ENCODE measurements at places on chromosomes 12 and 14.

DNA sequence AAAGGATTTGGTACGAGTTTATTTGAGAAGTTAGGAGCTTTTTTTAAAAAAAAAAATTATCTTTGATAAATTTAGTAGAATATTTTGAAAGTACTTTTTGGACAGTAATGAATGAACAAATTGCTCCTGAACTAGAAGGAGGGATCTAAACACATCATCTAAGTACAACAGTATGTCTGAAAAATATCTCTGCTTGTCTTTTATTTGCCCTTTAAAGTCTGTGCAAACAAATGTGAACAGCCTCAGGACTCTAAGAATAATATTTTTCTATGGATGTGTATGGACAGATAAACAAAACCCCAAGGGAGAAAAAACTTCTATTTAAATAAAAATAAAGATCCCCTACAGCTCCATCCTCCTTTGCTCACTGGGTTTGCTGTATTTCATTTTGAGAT, 19.5 kb downstream of the FBXL14 start:
- DNase-seq: no peak

DNA sequence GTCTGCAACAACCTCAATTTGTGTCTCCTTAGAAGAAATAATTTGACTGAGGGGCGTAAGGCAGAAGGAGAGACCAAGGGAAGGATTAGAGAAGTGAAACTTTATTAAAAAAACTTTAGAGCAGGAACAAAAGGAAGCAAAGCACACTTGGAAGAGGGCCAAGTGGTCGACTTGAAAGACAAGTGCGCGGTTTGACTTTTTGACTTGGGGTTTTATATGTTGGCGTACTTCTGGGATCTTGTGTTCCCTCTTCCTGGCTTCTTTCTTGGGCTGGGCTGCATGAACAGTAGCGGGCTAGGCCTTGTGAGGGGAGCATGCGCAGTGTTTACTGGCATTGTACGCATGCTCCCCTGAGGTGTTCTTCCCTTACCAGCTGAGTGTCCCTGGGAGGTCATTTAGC, 369.3 kb upstream of the DCN start:
- DNase-seq: no peak

GRCh38 chr12:56120158-56120846, 2.2 kb downstream of the ZC3H10 start:
- DNase-seq: no peak

DNA sequence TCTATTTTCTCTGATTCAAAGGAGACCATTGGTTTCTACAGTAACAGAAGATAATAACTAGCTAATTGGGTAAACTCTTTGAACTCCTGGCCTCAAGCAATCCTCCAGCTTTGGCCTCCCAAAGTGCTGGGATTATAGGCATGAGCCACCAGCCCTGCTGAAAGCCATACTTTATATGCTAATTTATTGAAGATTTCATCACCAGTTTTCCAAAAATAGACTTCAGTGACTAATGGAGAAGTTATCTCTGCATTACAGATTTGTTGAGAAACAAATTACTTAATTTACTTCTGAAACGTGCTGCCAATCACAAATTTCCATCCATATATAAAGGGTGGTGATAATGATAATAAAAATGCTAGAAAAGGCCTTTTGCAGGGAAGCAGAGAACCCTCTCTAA, 1758.1 kb upstream of the SEL1L start:
- no peak for DNase-seq

DNA sequence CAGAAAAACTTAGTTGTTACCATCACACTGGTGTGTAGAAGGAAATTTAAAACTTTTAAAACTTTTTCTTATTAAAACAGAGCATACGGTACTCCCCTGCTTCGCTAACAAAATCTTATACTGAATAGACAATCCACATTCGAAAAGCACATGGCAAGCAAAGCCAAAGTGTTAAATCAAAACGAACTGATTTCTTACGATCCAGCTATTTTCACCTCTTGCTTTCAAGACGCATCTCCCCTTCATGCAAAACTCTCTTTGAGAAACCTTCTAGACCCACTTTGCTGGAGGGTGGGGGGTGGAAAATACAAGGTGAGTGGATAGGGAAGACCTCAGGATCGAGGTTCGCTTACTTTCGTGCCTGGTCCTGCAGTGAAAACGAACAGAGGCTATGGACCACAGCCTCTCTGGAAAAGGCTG, 328 bp downstream of the INTS13 start:
- DNase-seq: no peak

DNA sequence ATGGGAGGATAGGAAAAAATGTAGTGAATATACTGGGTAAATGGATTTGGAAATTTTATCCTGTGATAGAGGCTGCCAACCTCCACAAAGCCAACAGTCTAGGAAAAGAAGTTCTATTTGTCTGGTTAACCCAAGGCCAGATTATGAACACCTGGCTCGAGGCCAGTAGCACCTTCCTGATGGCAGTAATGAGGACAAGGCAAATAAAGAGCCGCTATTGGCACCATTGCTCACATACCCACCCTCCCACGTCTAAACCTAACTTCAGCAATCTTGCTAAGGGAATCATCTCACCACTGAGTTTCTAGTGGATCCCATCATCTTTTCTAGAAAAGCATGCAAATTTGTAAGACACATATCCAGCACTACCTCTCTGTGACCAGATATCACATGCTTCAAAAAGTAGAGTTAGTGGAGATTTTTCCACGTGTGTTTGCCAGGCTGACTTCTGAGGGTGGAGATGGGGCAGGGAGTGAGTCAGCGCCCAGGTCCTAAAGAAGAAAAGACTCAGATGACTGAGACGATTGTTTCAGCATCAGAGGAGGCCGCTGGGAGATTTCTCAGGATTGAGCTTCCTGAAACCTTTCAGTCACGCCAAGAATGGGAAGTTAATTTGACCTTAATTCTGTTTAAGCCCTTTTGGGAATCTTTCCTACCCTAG, 362.9 kb downstream of the EMP1 start:
- DNase-seq: no peak

DNA sequence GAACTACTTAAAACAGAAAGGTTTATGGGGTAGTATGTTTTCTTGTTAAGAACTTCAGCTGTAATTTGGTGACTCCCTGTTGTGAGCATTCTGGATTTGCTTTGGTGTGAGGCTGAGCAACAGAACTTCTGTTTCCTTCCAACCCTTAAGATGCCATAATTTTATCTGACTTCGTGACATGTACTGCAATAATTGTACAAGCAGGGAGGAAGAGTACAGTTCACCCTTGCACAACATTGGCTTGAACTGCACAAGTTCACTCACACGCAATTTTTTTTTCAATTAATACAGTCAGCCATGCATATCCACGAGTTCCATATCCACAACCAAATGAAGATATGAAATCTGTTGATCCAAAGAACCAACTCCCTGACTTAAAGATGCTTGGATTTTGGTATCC, 42.9 kb upstream of the ANKS1B start:
- DNase-seq: no peak

- DNase-seq: no peak
Observed at GRCh38 chr12:122537021-122537420, 10.0 kb downstream of the KNTC1 start.

GRCh38 chr12:6638305-6638704, 2.5 kb upstream of the LPAR5 start:
- peak; percentile 44 for DNase-seq

GRCh38 chr12:110199339-110200123, 75.4 kb downstream of the IFT81 start:
- no peak for DNase-seq

DNA sequence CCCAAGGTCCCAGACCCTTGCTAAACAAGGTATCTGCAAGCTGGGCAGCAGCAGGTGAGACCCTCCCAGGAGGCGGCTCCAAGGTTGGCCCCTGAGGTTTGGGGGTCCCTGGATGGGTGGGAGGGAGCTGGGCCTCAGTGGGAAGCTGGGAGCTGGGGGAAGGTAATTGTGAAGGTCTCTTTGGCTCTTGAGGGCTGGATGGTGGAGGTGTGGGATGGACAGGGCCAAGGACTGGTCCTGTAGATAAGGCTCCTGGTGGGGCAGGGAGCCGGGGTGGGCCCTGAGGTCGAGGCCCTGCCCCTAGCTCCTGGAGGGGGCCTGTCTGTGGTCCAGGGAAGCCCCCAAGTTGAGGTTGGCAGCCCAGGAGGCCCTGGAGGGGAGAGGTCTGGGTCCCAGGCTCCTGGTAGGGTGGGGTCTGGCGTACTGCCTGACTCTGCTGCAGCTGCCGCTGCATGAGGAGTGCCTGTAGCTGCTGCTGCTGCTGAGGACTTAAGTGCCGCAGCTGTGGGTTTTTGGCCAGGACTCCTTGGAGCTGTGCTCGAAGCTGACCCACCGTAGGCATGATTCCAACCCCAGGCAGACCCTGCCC, 13.1 kb upstream of the PRKAG1 start:
- no peak for DNase-seq

DNA sequence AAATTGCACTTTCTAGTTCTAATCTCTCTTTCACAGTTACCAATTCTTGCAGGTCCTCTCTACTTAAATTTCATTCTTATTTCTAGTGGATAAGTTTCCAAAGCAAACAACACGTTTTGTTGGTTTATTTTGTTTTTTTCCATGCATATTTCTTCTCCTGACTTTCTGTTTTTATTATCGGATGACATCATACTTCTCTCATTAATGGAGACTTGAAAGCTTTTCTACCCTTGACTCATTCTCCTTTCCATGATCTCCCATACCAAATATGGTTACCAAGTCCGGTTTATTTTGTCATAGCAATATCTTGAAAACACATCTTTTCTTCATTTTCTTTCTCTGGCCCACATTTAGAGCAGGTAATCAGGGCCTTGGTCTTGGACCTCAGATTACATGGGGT, 796.5 kb downstream of the GALC start:
- no peak for DNase-seq

DNA sequence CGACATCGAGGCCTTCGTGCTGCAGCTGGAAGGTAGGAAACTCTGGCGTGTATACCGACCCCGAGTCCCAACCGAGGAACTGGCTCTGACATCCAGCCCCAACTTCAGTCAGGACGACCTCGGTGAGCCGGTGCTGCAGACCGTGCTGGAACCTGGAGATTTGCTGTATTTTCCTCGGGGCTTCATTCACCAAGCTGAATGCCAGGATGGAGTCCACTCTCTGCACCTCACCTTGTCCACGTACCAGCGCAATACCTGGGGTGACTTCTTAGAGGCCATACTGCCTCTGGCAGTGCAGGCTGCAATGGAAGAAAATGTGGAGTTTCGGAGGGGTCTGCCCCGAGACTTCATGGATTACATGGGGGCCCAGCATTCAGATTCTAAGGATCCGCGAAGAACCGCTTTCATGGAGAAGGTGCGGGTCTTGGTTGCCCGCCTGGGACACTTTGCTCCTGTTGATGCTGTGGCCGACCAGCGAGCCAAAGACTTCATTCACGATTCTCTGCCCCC, 1.4 kb downstream of the RIOX1 start:
- no peak for DNase-seq

DNA sequence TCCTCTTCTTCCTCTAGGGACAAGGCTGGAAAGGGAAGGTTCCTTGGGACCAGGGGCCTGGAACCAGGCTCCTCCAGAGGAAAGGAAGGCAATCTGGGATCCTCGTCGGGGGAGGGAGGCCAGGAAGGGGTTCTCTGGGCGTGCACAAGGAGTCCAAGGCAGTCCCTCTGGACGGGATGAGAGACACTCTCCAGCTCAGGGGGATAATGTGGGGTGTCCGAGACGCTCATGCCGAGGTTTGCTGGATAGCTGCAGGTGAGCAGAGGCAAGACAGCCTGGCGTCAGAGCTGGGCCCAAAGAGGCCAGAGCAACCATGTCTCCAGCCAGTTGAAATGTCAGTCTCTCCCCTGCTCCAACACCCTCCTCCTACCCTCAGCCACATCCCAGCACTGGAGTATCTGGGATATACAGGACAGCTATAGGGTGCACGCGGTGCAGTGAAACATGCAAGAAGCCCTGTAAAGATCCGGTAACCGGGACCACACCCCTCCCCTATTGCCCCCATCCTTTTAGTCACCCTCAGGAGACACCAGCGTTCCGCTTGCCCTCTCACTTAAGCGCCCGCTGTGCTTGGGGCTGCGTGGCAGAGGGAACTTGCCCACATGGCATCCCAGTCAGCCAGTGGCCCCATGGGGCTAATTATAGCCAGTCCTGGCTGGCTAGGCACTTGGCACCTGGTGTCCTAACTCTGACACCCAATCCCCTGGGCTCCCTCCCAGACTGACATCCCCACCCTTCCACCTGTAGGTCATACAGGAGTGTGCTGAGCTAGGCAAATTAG, at the start of gene KLHL33:
Gene KLHL33, minus strand, starts transcription at position 585 of the 781 bp plus-strand sequence. Its CDS starts 355 bp downstream, at position 230.
- no peak for DNase-seq

GRCh38 chr14:29391801-29392200, 535.8 kb downstream of the PRKD1 start:
- no peak for DNase-seq

- DNase-seq: no peak
Observed at GRCh38 chr12:42360747-42361403, 34.9 kb downstream of the PPHLN1 start.

DNA sequence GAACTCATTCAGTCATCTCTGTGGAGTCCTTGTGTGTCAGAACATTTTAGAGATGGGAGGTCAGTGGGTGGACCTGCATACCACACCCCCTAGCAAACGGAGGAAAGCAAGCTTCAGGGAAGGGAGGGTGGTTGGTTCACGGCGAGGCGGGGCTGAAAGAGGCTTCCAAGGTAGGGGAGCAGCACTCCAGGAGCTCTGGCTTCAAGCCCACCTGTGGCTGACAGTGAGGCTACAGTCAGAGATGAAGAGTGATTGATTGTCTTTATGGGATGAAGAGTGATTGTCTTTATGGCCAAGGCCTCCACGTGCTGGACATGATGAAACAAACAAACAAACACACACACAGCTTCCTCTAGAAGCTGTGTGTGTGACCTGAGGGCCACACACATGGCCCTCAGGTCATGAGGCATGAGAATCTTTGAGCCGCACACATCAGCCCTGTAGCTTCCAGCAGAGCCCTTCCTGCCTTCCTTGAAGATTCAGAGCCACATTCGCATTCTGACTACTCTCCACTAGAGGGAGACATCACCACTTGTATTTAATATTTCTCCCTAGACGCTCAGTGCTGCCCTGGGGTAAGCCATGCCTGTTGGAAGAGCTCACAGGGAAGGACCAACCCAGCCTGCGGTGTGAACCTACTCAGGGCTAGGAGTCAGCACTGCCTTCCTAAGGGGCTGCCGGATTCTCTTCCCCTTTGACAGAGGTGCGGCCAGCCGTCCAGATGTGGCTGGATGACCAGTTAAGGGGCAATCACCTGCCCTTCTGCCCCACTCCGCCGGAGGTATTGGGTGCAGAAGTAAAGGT, 54.4 kb upstream of the KCNA1 start:
- peak; percentile 67 for DNase-seq

GRCh38 chr12:98483621-98484503, 31.5 kb upstream of the TMPO start:
- no peak for DNase-seq

GRCh38 chr14:23556700-23557440, 799 bp downstream of the THTPA start:
- DNase-seq: no peak
